ENCODE measurements at places on chromosomes 1 and 21.

DNA sequence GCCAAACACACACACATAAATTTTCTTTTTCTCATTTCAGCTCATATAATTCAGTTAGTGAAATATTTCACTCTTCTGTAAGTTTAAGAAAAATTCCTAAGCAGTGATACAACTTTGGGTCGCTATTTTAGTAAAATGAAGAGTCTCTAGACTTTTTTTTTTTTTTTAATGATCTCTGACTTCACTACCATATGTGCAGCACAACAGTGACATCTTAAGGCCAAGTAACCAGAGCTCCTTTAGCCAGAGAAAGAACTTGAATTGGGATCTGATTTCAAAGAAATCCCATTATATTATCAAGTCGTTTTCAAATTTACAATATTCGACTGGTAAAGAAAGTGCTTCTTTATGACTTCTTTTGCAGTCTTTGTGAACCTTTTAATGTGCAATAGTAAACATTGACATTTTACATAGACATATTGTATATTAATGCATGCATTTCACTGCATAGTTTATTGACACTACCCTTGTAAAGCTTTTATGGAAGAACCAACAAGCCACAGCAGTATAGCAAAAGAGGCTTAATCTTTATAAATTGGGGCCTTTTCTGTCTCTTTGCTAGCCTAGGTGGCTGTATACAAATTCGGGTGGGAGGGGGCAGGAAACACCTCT, 62.2 kb downstream of the LRRC40 start:
- DNase-seq = peak; percentile 64

DNA sequence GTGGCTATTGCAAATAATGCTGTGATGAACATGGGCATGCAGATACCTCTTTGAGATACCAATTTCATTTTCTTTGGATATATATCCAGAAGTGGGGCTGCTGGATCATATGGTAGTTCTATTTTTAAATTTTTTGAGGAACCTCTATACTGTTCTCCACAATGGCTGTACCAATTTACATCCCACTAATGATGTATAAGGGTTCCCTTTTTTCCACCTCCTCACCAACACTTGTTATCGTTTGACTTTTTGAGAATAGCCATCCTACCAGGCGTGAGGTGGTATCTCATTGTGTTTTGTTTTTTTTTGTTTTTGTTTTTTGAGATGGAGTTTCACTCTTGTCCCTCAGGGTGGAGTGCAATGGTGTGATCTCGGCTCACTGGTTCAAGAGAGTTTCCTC, 6.6 kb upstream of the NUCKS1 start:
- DNase-seq = no peak

GRCh38 chr1:43214501-43215444, 42.6 kb downstream of the CFAP57 start:
- DNase-seq = peak; percentile 35

- DNase-seq = no peak
Measured at GRCh38 chr21:27298465-27298864, 331.6 kb upstream of the ADAMTS5 start.

DNA sequence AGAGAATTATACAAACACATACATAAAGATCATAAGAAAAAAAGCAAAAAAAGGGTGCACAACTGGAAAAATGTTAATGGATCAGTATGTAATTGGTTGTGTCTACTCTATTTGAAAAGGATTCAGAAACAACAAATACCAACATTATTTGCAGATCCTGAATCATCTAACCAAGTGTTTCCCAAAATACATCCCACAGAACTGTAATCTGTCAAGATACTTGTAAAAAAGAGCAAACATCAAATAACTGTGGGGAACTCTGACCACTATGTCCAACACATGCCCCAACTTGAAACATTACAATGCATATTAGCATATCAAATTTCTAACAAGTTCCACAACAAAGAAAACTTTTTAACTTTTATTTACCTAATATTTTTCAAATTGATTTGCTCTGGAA, 22.6 kb downstream of the ANKRD13C start:
- peak; percentile 15 for DNase-seq

Data from fibroblast of skin of right quadriceps (primary cell).